ENCODE measurements at places on chromosomes 12 and 14.

DNA sequence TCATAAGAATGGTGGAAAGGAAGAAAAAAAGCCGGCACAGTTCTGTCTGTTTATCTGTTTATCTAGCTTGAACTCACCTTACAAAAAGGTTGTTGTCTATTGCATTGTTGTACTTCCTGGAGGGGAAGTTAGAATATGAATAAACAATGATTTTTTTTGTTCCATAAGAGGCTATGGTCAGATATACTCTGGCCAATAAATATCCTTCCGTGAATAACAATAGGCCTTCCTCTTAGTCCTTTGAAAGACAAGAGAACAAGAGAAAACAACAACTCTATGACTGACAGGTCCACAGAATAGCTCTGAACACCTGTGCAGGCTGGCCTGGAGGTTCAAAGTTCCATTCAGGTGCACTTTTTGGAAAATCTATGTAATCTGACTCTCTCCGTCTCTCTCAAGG lies 192.8 kb upstream of the KRR1 start:
- DNase-seq, result no peak

- no peak for DNase-seq
Measured at GRCh38 chr12:111359231-111359913, 9.5 kb downstream of the PHETA1 start.

- no peak for DNase-seq
Measured at GRCh38 chr12:92989715-92990484, 60.8 kb upstream of the EEA1 start.

DNA sequence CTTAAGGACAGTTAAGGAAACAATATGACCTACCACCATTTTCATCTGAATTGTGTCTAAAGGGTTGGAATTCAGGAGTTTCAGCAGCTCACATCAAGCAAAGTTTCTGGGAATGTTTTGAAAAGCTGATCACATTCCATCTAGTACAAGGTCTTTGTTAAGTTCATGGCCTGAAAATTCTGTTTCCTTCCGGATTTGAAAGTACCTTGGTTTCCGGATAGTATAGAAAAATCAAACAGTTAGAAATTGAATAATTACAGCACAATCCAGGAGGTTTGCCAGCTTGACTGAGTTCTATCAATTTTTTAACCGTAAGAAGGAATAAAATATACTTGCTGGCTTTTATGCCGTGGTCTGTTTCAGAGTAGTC lies 136.5 kb downstream of the HMGA2 start:
- DNase-seq, result no peak

GRCh38 chr14:59897757-59898383 lies 22.1 kb upstream of the LRRC9 start:
- DNase-seq, result peak; percentile 68

DNA sequence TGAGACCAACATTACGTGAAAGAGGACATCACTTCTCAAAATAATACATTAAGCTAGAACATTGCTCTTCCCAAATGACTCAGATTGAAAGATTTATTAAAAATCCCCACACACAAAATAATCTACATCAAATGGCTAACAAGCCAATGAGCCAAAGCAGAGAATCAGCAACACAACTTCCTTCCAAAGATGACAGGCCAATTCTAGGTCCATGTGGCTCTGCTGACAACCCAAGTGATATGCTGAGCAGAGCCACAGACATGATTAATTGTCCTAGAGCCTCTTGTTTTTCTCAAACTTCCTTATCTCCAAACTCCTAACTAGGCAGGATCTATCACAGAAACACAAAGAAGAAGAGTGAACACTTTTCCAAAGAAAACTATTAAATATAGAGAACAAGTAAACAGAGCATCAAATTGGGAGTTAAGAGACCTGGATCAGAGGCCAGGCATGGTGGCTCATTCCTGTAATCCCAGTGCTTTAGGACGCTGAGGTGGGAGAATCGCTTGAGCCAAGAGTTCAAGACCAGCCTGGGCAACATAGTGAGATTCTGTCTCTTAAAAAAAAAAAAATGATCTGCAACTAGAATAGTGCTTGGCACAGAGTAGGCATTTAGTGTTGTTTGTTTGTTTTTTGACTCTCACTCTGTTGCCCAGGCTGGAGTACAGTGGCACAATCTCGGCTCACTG lies 38.5 kb downstream of the SENP1 start:
- no peak for DNase-seq

GRCh38 chr12:103841690-103842584 lies 903 bp upstream of the NT5DC3 start:
- no peak for DNase-seq

DNA sequence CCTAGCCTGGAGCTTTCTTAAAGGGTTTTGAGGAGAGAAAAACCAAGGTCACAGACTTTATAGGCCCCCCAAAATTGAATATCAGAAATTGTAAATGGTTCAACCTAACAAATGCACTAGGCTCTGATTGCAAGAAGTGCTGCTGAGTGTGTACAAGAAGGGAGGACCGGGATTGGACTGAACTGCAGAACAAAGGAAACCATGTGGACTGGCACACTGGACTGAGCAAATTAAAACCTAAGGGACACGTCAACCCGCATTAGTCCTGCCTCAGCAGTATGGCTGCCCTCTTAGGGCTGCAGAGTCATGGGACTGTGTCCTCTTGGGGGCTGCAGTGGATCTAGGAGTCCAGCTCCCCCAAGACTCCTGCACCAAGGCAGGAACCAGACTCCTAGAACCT lies 842 bp upstream of the CISTR start:
- DNase-seq, result no peak

DNA sequence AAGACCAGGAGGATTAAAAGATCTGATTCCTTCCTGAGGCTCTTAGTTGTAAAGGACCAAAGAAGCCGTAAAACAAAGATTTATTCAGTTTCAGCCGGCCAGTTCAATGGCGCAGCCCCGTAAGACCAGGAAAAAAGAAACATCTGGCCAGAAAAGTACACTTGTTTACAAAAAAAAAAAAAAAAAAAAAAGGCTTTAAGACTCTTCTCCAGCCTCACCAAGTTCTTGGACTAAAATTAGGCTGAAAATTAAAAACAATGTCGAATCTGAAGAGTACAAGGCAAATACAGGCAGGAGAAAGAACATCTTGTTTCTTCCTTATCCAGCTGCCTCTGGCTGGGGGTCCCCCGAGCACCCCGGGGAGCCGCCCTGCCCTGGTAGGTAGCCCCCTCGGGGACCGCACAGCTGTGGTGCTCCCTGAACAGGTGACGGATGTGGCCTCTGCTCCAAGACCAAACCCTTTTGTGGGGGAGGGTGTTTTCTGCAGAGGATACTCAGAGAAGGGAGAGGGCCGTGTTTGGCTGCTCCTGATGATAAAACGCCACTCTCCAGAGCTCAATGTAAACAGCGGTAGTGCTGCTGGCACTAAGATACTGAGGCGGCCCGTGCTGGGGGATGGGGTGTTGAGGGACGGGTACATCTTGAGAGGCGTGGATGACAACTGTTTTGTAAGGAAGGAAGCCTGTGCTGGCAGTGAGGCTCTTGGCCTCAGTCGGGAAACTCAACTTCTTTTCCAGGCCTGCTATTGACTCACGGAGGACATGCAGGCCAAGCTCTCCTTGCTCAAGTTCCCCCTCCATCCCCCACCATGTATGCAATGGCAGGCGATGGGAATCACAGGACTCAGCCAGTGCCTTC lies 201.0 kb upstream of the DIO3 start:
- DNase-seq, result no peak
